ENCODE measurements at places on chromosomes 1 and 21.

- no peak for DNase-seq
These were observed 59.6 kb downstream of the RUNX1 start for GRCh38 chr21:34989337-34990151.

DNA sequence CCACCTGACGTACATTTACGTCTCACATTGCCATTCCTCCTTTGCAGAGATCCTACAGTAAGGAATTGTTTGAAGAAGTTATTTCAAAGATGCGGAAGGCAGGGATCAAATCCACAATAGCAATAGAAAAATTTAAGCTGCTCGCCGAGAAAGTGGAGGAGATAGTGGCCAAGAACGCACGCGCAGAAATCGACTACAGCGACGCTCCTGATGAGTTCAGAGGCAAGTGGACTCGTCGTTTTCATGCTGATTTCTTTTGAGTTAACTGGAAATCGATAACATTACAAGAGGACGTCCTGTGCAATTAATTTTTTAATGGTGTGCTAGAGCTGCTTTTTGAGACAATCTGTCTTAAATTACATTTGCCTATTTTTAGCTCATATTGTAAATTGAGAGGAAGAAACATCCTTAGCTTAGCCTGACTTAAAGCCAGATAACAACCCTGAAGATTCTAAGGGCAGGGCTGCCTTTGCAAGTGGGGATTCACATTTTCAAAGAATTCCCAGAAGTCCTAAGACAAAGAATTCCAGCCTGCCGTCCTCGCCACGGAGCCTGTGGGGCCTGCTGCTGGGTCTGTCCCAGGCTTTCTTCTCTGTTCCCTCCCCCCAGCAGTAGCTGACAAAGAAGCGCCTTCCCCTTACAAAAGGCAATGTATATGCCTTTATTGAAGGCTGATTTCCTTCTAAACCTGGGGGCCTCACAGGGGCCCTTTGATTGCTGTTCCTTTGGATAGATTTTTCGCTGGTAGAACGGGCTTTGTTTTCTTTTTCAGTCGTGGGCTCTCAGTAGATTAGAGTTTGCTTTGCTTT, 31.6 kb upstream of the KIF1B start:
- no peak for DNase-seq

- DNase-seq = no peak
These were observed 15.0 kb upstream of the SDC3 start for GRCh38 chr1:30923597-30923996.

- DNase-seq = no peak
These were observed 491.3 kb upstream of the VAMP3 start for GRCh38 chr1:7279769-7280168.

GRCh38 chr1:20587661-20588053, 1.2 kb upstream of the CDA start:
- DNase-seq = no peak

- DNase-seq = no peak
These were observed 102.8 kb downstream of the RIPK4 start for GRCh38 chr21:41663805-41664788.
